GM20000 (cell line): ENCODE measurements at places on chromosomes 6 and 20.

GRCh38 chr6:141488488-141488887, 644.2 kb upstream of the GJE1 start:
- peak; percentile 15 for DNase-seq

- peak; percentile 69 for DNase-seq
Observed at GRCh38 chr20:1535420-1536175, 21.9 kb downstream of the SIRPD start.

DNA sequence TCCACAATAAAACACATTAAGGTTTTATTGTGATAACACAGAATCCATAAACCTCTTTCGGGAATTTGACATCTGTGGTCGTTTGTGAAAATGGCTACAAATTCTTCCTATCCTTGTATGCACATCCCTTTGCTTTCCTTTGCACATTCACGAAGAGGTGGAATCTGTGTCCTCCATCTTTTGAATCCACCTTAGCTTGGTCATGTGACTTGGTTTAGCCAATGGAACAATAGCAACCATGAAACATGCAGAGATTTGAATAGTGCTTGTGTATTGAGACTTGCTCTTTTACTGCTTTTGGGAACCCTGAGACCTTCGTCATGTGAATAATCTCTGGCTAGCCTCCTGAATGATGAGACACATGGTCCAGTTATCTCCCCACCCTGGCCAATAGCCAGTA, 49.7 kb upstream of the NOP56 start:
- no peak for DNase-seq

- DNase-seq: no peak
Observed at GRCh38 chr6:150198532-150198931, 55.7 kb downstream of the PPP1R14C start.

- no peak for DNase-seq
Observed at GRCh38 chr6:68069921-68070710, 565.0 kb upstream of the ADGRB3 start.

DNA sequence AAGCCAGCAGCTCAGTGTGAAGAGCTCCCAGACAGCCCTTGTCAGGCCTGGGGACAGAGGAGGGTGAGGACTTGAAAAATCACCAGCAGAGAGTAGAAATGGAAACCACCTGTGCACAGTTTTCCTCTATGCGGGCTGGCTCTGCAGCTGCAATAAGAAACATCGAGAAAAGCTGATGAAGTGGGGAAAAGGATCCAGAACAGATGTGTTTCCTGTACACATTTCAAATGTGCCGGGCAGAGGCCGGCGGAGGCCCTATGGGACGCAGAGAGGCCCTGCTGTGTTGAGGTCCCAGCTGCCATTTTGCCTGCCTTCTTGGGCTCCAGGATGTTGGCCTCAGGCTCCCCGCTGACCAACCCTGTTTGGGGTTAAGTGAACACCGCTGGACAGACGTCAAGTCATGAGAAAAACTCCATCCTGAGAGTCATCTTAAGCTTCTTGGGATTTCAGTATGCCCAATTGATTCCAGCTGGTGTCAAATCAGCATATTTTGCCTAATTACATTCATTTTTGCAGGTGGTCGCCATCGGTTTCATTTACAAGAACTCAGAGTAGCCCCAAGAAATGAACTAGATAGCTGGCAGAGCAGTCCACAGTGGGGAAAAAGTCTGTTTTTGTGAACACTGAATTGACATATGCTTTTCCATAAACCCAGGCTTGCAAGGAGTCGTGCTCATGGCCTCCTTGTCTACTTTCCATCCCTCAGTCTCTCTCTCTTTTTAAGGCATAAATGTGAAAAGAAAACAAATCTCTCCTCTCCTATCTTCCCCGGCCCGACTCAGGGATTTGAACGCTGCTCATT, 150.4 kb upstream of the PHACTR3 start:
- DNase-seq: no peak

DNA sequence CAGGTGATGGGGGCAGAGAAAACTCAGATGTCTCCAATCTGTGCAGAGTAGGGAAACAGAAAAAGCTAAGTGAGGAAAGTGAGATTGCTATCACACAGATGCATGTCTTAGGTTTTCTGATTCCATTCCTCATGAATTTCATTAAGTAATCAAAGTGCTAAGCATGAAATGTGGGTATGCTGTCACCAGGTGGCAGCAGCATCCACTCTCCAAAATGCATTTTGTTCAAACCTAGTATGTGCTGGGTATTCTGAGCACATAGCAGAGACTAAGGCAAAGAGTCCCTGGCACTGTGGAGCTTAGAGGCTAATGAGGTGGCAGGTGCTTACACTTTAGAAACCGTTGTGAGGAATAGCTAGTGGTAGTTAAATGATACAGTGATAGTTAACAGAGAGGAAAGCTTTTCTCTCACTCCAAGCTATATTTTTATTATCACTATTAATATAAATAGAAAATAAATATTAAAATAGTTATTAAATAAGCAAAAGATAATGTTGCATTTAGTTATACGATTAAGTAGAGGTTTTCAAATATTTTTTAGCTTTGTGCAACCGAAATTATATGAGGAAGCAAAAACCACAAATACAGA, 179.5 kb downstream of the CDH26 start:
- no peak for DNase-seq

GRCh38 chr20:34951252-34951651, 4.4 kb downstream of the GSS start:
- DNase-seq: no peak

GRCh38 chr20:24990810-24991252, 1.7 kb downstream of the APMAP start:
- no peak for DNase-seq

DNA sequence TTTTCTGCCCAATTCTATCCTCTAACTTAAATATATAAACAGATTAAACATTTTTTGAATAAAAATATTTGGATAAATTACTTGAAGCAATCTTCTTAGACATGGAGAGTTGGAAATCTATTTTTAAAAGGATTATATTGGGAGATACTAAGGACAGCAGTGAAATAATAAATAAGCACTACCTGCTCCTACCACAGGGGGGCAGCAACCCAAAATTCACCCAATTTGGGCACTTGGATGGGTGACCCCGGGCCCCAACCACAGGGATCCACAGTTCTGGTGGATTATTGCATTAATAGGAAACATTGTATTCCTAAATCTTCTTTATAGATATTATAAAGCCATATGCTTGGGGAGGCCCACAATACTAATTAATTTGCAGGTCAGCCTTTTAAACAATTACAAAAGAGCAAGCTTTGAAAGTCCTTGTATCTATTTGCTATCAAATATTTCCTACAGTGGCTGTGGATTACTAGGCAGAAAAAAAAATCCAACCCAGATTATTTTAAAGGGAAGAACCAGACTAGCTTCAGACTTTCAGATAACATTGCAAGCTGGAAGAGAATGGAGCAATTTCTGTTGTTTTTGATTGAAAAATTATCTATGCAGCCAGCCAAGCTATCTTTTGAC, 66.4 kb upstream of the PDE10A start:
- DNase-seq: peak; percentile 75

GRCh38 chr6:53520320-53520928, 24.5 kb downstream of the GCLC start:
- DNase-seq: no peak

DNA sequence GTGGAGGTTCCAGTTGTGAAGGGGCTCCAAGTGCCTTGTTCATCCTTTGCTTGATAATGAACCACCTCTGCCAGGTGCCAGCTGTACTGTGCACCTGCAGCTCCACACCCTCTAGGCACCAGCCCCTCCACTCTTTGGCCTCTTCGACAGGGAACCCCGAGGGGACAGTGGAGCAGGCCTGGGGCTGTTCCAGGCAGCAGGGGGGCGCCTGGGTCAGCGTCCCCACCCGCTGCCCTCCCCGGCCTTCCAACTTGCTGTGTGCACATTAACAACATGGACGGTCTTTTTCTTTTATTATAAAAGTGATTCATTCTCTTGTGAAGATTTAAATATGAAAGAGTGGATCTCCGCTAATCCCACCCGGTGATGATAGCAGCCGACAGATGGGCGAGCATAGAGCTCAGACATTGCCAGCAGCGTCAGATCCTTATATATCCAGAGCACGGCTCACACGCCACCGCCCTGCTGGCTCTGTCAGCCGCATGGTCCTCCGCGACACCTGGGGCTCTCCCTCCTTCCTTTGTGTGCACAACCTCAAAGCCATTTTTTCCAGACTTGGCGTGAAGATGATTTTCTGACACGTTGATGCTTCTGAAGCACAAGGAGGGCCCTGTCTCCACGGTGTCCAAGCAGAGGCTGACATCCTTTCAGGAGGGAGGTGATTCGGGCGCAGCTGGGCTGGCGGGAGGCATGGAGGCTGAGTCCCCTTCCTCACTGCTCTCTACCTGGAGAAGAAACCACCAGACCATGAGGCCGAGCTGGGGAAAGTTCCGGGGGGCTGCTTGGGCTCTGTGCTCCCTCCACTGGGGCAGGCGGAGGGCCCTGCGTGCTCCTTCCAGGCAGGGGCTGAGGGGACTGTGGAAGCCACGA, 22.2 kb upstream of the MRGBP start:
- DNase-seq: no peak

DNA sequence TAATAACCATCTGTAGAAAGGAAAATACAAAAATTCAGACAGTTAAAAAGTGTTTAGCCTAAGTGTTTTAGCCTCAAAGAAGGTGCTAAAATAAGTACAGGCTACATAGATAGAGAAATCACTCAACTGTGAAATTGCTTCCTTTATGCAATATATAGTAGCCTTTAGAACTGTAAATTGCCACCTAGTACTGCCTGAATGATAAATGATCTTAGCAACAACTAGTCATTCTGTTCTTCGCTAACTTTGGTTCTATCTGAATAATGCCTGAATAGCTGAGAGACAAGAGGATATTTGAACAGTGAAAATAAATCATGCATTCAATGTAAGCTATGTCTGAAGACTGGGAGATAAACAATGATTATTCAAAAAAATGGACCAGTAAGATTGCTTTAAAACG, 603.3 kb upstream of the PTCHD4 start:
- DNase-seq: no peak

- DNase-seq: no peak
Observed at GRCh38 chr6:68730291-68731054, 95.4 kb downstream of the ADGRB3 start.

DNA sequence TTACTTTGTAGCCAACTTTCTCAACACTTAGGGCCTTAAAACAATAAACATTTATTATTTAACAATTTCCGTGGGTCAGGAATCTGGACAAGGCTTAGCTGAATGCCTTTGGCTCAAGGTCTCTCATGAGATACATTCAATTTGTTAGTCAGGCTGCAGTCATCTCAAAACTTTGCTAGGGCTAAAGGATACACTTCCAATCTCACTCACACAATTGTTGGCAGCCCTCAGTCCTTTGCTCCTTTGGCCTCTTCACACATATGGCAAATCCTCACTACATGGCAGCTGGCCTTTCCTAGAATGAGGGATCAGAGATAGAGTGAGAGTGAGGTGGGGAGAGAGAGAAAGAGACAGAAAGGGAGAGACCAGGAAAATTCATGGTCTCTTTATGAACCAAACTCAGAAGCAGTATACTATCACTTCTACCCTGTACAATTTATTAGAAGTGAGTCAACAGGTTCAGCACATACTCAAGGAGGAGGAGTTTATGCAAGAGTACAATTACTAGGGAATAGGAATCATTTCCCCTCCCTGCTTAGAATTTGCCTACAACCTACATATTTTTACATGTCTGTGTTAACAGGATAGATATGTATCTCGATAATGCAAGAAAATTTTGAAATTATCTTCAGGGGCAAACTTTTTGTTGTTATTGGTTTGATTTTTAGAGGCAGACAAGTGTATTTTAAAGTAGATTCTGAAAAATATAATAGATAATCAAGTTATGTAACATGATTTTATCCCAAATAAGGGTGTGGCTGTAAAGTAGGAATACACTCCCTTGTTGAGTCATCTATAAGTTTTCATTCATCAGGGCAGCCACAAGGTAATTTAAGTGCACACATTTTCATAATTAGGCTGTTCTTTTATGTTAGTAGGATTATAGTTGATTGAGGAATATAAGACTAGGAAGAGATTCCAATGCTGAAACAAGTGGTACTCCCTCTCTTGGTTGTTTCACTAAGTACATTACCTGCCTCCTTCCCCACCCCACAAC, 85.9 kb upstream of the HMGCLL1 start:
- no peak for DNase-seq

DNA sequence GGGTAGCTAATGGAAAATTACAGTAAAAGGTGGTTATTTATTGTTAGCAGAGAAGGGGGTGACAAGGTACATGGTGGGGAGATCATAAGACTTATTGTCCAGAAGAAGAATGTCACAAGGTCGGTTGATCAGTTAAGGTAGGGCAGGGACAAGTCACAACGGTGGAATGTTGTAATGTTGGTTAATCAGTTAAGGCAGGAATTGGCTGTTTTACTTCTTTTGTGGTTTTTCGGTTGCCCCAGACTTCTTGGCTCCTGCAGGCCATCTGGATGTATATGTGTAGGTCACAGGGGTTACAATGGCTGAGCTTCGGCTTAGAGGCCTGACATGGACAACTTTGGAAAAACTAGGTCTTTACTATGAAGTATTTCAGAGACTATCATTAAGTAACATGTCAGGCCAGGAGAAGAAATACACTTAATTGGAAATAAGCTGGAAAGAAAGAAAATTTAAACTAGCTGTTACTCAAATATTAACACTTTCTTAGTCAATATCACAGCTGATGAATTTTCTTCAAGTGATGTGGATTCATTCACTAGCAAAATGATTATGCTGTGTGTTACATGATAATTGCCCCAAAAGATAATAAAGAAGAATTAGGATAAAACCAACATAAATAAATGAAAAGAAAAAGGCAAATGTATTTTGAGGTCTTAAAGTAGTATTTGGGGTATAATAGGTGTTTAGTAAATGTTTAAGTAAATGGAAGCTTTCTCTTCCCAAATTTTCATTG, 4.4 kb downstream of the AIG1 start:
- no peak for DNase-seq

GRCh38 chr6:156391061-156391672, 386.0 kb upstream of the ARID1B start:
- no peak for DNase-seq

DNA sequence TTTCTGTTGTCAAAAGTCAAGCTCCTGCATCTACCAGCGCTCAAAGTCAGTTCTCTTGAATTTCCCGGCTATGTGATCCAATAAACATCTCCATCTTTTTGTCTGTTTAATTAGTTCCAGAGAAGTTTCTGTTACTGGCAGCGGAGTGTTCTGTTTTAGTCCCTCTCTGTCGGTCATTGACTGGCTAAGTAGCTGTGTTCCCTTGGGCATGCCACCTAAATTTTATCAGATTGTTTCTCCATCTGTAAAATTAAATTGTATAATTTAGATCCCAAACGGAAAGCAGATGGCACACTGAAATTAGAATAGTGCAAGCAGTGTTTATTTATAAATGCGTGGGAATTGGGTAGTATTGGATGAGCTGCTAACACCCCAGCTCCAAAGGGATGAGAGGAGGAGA, 29.7 kb upstream of the PRL start:
- DNase-seq: no peak
